ENCODE measurements at places on chromosomes 4 and X. TPM values are rescaled to one million over a fixed set of nuclear protein-coding genes. Genes with fewer than 3 reads are reported as not detected.

The F11 gene
- not detected for total RNA-seq

The LANCL3 gene
- total RNA-seq, result 0.70 TPM

The PPA2 gene
- 178 TPM for total RNA-seq

The EMCN gene
- total RNA-seq, result not detected

The MTCP1 gene
- 5.5 TPM for total RNA-seq

The UGT2B17 gene
- not detected for total RNA-seq

All from hair follicular keratinocyte (primary cell).